ENCODE measurements at places on chromosomes 6 and 20.

DNA sequence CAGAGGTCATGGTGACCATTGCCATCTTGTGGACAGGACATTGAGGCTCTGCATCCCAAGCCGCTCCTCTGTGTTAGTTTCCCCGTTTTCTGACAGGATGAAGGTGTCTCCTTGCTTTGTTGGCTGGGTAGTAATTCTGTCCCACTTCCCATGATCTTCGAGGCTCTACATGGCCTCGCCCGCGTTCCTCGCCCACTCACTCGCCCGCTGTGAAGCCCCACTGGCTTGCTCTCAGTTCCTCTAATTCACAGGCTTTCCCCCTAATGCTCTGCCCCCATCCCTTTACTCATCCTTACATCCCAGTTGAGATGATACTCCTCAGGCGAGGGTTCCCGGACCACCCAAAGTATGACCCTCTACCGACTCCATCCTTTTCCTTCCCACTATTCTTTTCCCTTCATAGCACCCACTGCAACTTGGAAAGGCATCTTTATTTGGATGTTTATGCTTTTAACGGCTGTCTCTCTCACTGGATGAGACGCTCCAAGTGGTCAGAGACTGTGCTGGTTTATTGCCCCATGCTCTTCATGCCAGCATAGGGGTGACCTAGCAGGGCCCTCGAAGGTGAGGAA lies 511 bp upstream of the SLC35B2 start:
- DNase-seq, result no peak

- DNase-seq, result no peak
Observed at GRCh38 chr6:12359036-12359435, 68.9 kb downstream of the EDN1 start.

GRCh38 chr6:74277777-74278186 lies 581.8 kb downstream of the CD109 start:
- DNase-seq, result no peak

- no peak for DNase-seq
Observed at GRCh38 chr6:135475292-135475886, 22.2 kb downstream of the AHI1 start.

DNA sequence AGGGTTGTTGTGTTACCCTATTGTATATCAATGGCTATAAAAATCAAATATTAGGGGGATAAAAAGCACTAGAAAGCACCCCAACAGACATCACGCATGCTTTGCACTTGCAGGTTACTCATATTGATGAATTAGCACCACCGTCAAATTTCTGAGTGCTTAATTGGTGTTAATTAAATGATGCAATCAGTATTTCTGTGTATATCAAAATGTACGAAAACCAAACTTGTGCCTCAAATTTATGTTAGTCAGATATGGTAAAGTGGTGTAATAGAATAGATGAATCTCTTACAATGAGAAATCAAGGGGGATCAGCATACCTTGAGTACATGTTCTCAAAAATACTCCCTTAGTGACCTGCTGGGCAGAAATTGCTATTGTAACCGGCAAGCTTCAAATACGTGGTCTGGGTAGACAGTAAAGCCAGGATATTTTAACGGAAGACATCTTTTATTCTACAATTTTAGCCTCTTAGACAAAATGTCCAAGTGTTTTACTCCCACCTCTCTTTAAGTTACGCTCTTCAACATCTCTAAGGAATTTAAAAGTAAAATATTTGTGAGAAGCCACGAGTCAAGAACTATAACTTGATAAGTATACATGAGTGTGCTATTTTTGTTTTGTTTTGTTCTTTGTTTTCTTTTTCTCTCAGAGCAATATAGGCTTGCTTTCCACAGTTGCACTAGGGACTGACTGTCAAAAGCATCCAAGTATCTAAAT lies 166.0 kb downstream of the QKI start:
- no peak for DNase-seq

- DNase-seq, result no peak
Observed at GRCh38 chr20:4568361-4568959, 153.2 kb upstream of the PRND start.

- DNase-seq, result no peak
Observed at GRCh38 chr6:113623129-113623528, 234.0 kb upstream of the MARCKS start.

- DNase-seq, result no peak
Observed at GRCh38 chr6:128803911-128804310, 79.0 kb upstream of the LAMA2 start.

DNA sequence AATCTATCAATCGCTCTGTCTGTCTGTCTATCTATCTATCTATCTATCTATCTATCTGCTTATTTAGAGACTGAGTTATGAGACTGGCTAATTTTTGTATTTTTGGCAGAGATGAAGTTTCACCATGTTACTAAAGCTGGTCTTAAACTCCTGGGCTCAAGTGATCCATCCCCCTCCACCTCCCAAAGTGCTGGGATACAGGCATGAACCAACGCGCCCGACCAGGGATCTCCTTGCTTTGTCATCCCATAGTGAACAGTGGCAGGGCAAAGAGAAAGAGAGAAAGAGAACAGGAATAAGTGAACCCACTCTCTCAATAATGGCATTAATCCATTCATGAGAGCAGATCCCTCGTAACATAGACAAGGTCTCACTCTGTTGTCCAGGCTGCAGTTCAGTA lies 66.4 kb upstream of the DSP start:
- no peak for DNase-seq

- no peak for DNase-seq
Observed at GRCh38 chr6:79613912-79614311, 17.2 kb upstream of the SH3BGRL2 start.
